ENCODE measurements at places on chromosomes 5 and 9. TPM values are rescaled to one million over a fixed set of nuclear protein-coding genes. Genes with fewer than 3 reads are reported as not detected.

Gene NSMF
- total RNA-seq, result 38.1 TPM

Gene GCNT4
- 3.1 TPM for total RNA-seq

Gene CDKN2B-AS1
- total RNA-seq, result not detected

Gene IFNA13
- total RNA-seq, result not detected

- H3K27me3 ChIP-seq, result no peaks in the 10 kb centered on the region
- H3K27ac ChIP-seq, result no peak overlapping the region
- no peaks in the 10 kb centered on the region for H3K4me1 ChIP-seq
- H3K36me3 ChIP-seq, result no peaks in the 10 kb centered on the region
- peak; percentile 58 for DNase-seq
- no peak overlapping the region for H3K4me3 ChIP-seq
Measured at GRCh38 chr5:133827011-133827410, 141.4 kb downstream of the C5orf15 start.

GRCh38 chr5:112316006-112316405 lies 103.1 kb downstream of the EPB41L4A start:
- H3K27me3 ChIP-seq, result no peaks in the 10 kb centered on the region
- H3K4me1 ChIP-seq, result peaks cover 5% of the 10 kb centered on the region
- H3K4me3 ChIP-seq, result no peak overlapping the region
- H3K27ac ChIP-seq, result no peak overlapping the region
- no peak for DNase-seq

- no peak overlapping the region for H3K27ac ChIP-seq
- H3K4me3 ChIP-seq, result no peak overlapping the region
- H3K36me3 ChIP-seq, result peaks cover 5% of the 10 kb centered on the region
Measured at GRCh38 chr5:139051392-139051791, 146.8 kb downstream of the SIL1 start.

DNA sequence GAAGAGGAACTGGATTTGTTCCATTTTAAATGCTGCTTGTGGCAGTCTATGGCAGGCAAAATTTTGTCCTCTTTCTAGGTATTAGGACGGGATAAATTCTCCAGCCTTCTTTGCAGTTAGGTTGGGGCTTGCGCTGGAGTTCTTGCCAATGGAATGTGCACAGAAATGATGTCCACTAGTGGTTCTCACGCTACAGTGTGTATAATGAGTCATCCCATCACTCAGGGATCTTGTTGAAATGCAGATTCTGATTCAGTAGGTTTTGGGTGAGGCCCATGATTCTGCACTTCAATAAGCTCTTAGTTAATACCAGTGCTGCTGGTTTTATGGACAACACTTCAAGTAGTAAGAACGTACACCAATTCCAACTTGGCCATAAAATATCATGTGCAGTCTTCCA lies 317.6 kb upstream of the KLF4 start:
- no peak for DNase-seq
- H3K27ac ChIP-seq, result no peak overlapping the region
- no peaks in the 10 kb centered on the region for H3K4me1 ChIP-seq

DNA sequence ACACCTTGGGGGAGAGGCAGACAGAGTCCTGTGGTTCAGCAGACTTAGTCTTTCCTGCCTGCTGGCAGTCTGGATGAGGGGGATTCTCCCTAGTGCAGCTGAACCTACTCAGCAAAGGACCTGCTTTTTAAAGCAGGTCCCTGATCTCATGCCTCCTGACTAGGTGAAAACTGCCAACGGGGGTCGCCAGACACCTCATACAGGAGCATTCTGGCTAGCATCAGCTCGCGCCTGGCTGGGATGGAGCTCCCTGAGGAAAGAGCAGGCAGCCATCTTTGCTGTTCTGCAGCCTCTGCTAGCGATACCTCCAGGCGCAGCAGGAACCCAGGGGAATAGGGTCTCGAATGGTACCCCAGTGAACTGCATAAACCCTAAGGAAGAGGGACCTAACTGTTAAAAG lies 225.2 kb downstream of the CDH9 start:
- DNase-seq, result no peak
- no peaks in the 10 kb centered on the region for H3K4me1 ChIP-seq
- no peaks in the 10 kb centered on the region for H3K36me3 ChIP-seq
- no peak overlapping the region for H3K4me3 ChIP-seq

- H3K4me1 ChIP-seq, result no peaks in the 10 kb centered on the region
- no peaks in the 10 kb centered on the region for H3K36me3 ChIP-seq
- H3K27ac ChIP-seq, result no peak overlapping the region
- H3K4me3 ChIP-seq, result no peak overlapping the region
- DNase-seq, result no peak
Measured at GRCh38 chr5:176803943-176804498, 6.3 kb upstream of the UNC5A start.

DNA sequence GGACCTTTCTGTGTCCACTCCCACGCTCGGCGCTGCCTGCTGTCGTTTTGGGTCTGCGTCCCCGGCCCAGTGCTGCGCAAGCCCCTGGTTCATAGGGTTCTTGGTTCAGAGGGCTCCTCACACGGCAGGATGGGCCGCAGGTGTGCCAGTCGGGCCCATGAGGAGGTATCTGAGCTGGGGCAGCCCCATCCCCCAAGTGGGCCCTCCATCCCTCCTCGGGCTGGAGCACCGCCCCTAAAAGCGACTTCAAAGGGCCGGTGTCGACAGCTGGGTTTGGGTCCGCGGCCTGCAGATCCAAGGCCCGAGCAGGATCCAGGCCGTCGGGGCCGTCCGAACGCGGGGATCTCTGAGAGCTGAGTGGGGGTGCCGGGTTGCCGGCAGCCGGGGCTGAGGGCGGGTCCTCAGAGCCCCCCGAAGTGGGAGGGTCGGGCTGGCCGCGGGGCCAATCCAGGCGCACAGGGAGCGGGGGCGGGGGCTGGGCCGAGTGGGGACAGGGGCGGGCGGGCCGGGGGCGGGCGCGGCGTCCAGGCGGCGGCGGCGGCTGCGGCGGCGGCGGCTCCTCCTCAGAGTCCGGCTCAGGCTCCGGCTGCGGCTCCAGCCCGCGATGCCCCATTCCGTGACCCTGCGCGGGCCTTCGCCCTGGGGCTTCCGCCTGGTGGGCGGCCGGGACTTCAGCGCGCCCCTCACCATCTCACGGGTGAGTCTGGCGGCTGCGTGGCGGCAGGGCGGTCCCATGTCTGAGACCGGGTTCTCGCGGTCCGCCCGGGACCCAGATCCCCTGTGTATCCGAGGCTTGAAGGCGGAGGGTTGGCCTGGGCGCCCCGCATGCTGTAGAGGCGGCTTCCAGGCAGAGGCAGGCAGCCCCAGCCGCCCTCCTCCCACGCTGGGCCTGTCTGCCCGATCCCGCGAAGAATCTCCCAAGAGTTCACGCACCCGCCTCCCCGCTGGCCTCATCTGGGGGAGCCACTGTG lies at the start of gene PDLIM4:
TSS of gene PDLIM4 (plus strand) at position 566 of the 971 bp plus-strand sequence. CDS start at position 605, 39 bp downstream.
- no peaks in the 10 kb centered on the region for H3K27me3 ChIP-seq
- H3K27ac ChIP-seq, result peak within 1 kb of the TSS; percentile 91
- peaks cover 84% of the 10 kb centered on the region for H3K4me1 ChIP-seq
- peak within 1 kb of the TSS; percentile 60 for H3K4me3 ChIP-seq
- peaks cover 3% of the 10 kb centered on the region for H3K36me3 ChIP-seq
- DNase-seq, result peak; percentile 80

DNA sequence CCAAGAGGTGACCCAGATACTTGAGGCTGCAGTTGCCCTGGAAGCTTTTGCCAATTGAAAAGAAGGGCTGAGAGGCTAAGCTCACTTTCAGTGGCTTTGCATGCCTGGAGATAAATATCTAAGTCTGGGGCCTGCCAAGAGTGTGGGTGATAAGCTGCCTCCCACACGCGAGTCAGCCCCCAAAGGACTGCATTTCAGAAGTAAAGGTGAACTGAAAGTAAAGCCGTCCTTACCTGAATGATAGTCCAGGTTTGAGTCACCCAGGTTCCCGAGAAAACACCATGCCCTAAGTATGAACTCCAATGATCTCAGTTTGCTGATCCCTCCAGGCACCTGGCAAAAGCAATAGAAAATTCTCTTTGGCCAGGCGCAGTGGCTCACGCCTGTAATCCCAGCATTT lies 22.5 kb upstream of the N4BP3 start:
- H3K27me3 ChIP-seq, result peaks cover 9% of the 10 kb centered on the region
- no peak overlapping the region for H3K4me3 ChIP-seq
- DNase-seq, result no peak
- no peaks in the 10 kb centered on the region for H3K4me1 ChIP-seq
- H3K36me3 ChIP-seq, result no peaks in the 10 kb centered on the region
